ENCODE measurements at places on chromosomes 4 and X.
A peak's percentile ranks its signal among the peaks of the same experiment; 100 is the strongest.

GRCh38 chr4:99608417-99608816 lies 33.8 kb downstream of the MTTP start:
- no peak for DNase-seq

DNA sequence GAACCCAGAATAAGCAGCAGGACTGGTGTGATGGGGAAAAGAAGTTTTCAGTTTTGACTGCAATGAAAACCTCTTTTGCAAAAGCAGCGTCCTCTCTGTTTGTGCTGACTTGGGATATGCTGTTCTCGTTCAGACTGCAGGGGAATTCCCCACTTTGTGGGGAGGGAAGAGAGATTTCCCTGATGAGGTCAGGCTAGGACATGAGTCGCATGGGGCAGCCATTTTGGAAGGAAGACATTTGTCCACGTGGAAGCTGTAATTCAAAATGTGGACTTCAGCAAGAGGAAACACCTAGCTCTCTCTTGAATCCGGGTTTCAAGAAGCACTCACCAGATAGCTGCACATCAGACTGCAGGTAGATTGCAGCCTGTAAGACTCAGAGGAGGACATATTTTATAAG lies 39.3 kb downstream of the ING2 start:
- DNase-seq = no peak

GRCh38 chr4:155433636-155434360 lies 57.0 kb upstream of the MAP9 start:
- no peak for DNase-seq

DNA sequence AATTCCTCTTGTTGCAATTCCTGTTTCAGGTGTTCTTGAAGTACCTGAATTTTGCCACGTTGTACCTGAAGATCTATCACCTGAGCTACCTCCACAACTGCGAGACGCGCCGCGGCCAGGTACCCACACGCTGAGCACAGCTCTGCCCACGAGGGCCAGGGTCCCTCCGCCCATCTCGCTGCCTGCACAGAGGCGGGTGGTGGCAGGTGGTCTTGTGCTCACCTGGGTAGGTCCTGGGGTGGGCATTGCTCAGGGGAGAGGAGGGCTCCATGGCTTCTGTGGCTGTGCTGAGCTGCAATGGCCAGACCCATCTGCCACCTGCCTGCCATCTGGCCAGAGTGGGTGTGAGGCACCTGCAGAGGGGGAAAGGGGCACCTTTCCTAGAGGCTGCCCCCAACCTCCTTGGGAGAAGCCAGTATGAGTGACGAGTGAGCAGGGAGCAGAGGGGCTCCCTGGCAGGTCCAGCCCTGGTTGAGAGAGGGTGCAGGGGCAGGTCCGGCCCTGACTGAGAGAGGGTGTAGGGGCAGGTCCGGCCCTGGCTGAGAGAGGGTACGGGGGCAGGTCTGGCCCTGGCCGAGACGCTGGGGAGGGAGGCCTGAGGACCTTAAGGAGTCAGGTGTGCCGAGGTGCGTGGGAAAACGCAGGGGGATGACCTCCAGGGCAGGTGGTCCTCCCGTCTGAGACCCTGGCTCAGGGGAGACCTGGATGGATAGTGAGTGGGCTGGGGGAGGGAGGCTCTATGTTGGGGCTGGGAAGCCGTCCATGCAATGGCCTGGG lies 10.7 kb downstream of the PDE6B start:
- no peak for DNase-seq

DNA sequence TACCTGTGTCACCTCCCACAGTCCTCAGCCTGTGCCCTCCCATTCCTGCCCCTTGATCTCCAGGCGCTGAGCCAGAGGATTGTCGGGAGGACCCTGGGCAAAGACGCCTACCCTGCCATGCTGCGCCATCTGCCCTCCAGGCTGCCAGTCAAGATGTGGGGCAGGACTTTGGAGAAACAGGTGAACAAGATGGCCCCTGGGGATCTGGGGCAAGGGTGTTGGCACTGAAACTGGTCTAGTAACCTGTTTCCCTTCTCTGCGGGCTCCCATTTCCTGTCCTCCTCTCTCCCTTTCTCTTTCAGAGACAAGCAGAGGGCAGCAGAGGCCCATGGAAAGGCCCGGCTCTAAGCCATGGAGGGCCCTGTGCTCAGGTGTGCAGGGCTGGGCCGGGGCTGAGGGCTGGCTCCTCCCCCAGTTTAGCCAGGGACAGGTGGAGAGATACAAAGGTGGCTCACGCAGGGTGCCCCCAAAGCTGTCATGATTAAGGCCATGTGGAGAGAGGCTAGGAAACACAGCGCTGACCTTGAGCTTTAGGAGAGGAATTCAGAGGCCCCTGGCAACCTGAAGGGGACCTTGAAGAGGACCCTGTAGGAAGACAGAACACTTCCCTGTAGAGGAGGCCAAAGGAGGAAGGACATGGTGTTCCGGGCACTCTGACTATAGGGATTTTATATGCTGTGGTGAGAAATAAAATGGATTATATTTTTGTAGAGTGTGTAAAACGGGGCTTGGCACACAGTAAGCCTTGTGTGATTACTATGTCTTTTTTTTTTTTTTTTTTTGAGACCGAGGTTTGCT lies at the start of gene GLOD5:
Gene GLOD5 (plus strand): TSS at position 74 of the 798 bp plus-strand sequence. CDS start 44 bp downstream, at position 118.
- DNase-seq = no peak

- no peak for DNase-seq
Measured at GRCh38 chr4:137735561-137736104, 203.3 kb upstream of the PCDH18 start.

GRCh38 chr4:104451573-104451972 lies 43.1 kb downstream of the CXXC4 start:
- no peak for DNase-seq

GRCh38 chrX:100747090-100747489 lies 15.2 kb upstream of the SYTL4 start:
- DNase-seq = no peak

GRCh38 chrX:34848281-34848680 lies 94.3 kb upstream of the FAM47B start:
- no peak for DNase-seq

GRCh38 chr4:1194010-1194900 lies 21.9 kb upstream of the SPON2 start:
- no peak for DNase-seq

GRCh38 chrX:19514791-19515614 lies at the start of gene MAP3K15:
MAP3K15 (minus strand) TSS chrX:19515508; CDS start chrX:19515261, 247 bp downstream.
- DNase-seq = peak; percentile 29

GRCh38 chrX:129748305-129748704 lies 9.5 kb downstream of the XPNPEP2 start:
- no peak for DNase-seq

GRCh38 chrX:72107320-72107719 lies 24.4 kb downstream of the RTL5 start:
- DNase-seq = no peak

GRCh38 chr4:113349430-113349829 lies 300.0 kb downstream of the ANK2 start:
- DNase-seq = no peak

DNA sequence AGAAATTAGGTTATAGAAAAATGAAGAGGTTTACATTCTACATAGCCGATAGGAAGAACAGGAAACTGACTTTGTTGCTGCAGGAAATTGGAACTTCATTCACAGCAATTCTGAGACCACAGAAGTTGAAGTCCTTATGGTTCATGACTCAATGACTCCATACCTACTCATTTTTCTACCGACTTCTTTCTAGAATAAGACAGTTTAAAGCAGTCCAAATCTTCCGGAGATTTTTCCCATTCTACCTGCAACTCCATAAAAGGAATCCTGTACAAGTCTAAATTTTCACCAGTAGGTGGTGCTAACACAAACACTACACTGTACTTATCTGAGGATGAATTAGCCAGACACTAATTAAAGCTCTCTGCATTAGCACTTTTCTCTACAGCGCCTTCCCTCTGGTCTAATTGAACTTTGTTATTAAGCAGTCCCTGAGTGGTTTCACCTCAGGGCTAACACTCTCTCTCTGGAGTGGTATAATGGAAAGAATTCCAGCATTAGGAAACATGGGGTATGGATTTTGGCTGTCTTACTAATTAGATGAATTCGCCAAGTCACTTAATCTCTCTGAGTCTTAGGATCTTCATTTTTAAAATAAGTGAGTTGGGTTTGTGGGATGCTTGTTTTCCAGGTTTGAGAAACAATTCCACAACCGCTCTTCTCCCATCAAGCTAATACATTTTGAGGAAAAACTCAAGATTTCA lies 167.9 kb downstream of the SMIM20 start:
- DNase-seq = no peak

GRCh38 chr4:85610450-85610849 lies 135.5 kb downstream of the ARHGAP24 start:
- DNase-seq = no peak

GRCh38 chr4:109032671-109033070 lies 269.8 kb downstream of the COL25A1 start:
- DNase-seq = no peak

- DNase-seq = peak; percentile 12
Measured at GRCh38 chr4:52983563-52984303, 121.6 kb downstream of the RASL11B start.

GRCh38 chrX:32877592-32877991 lies 333.8 kb downstream of the DMD start:
- no peak for DNase-seq

- DNase-seq = no peak
Measured at GRCh38 chr4:119209077-119209476, 3.4 kb upstream of the USP53 start.

DNA sequence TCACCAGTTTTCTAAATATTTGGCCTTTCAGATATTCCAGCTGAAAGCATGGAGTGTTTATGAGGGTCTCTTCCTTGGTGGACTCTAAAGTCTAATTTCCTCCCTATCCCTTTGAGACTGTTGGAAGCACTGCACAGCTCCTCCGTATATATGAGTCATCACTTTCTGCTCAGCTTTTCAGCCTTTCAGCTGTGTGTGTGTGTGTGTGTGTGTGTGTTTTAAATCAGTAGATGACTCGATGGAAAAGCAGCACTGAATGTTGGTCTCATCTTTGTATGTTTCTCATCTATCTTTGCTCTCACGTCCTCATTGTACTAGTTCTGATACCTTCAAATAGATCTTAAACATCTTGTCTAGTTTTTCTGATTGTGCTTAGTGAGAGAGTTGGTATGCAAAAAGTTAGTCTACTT lies 81.6 kb downstream of the ZFX start:
- DNase-seq = no peak

- no peak for DNase-seq
Measured at GRCh38 chrX:68596871-68597270, 50.6 kb upstream of the STARD8 start.

- DNase-seq = no peak
Measured at GRCh38 chr4:125181804-125182203, 133.0 kb upstream of the FAT4 start.
